Natural killer cell treated with Interleukin-12 subunit alpha and Interleukin-12 subunit beta and Interleukin-15 and Interleukin-18, amount 100 ng/mL, for 72 hours (primary cell): ENCODE measurements at places on chromosomes 2 and 18. TPM values are rescaled to one million over a fixed set of nuclear protein-coding genes. Genes with fewer than 3 reads are reported as not detected.

SPATA3 gene
- total RNA-seq = 0.50 TPM

LRRC30 gene
- not detected for total RNA-seq

REG1B gene
- total RNA-seq = not detected

NDUFAF7 gene
- total RNA-seq = 24.3 TPM

GNAL gene
- 1.2 TPM for total RNA-seq

GRCh38 chr18:4406856-4407255, 48.3 kb downstream of the DLGAP1 start:
- no peak overlapping the region for H3K27ac ChIP-seq
- no peak overlapping the region for H3K4me3 ChIP-seq

DNA sequence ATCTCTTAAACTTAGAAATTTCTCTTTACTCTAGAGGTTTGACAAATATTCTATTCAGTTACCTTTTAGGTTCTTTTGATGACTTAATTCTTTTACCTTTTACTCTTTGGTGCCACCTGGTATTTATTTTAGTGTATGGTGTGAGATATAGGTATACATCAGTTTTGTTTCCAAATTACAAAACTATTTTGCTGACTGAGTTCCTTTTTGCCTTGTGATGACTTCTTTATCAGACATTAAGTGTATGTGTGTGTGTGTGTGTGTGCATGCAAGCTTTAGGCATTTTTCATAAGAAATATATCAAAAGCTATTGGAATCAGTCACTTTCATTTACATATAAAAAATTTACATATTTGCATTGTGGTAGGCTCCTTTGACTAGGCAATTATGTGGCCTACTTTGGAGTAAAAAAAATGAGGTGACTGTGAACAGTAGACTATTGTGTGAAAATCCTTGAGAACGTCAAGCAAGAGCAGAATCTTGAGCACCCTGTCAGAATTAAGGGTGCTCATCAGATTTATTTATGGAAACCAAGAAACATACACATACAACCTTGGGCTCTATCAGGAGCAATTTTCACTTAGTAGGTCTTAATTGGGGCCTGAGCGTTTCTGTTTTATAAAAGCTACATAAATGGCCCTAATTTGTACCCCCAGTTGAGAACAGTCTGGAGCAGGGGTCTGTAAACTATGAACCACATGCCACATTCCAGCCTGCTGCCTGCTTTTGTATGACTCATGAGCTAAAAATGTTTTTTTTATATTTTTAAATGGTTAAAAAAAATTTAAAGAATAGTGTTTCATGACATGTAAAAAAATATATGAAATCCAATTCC, 415.9 kb downstream of the SLC4A3 start:
- H3K4me1 ChIP-seq = no peaks in the 10 kb centered on the region
- H3K27me3 ChIP-seq = no peaks in the 10 kb centered on the region
- H3K4me3 ChIP-seq = no peak overlapping the region
- DNase-seq = no peak
- H3K27ac ChIP-seq = no peak overlapping the region

DNA sequence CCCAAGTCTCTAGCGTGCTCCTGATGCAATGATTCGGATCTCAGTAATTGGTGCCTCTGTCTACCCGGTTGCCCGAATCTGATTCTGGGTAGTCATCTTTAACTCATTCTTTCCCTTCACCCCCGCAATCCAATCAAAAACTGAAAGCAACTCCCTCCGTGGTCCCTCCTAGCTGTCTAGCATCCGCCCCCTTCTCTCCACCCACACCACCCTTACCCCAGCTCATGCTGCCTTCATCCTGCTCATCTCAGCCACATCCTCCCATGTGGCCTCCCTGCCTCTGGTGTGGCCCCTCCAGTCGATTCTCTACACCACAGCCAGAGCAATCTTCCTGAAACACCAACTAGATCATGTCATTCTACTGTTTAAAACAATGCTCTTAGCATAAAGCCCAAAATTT, 62.3 kb downstream of the TTC32 start:
- H3K27ac ChIP-seq = no peak overlapping the region
- H3K27me3 ChIP-seq = peaks cover 26% of the 10 kb centered on the region
- H3K36me3 ChIP-seq = no peaks in the 10 kb centered on the region
- DNase-seq = no peak
- H3K4me1 ChIP-seq = no peaks in the 10 kb centered on the region
- no peak overlapping the region for H3K4me3 ChIP-seq
